Karpas-422 (cell line): ENCODE measurements at places on chromosomes 3 and 15. TPM values are rescaled to one million over a fixed set of nuclear protein-coding genes. Genes with fewer than 3 reads are reported as not detected.
A peak's percentile ranks its signal among the peaks of the same experiment; 100 is the strongest.

PHLDB2 gene
- 1.7 and 2.1 TPM in 2 replicates for total RNA-seq

STRIT1 gene
- total RNA-seq, result not detected in 2 replicates

TTLL3 gene
- total RNA-seq, result 79.3 and 84.6 TPM in 2 replicates

DNA sequence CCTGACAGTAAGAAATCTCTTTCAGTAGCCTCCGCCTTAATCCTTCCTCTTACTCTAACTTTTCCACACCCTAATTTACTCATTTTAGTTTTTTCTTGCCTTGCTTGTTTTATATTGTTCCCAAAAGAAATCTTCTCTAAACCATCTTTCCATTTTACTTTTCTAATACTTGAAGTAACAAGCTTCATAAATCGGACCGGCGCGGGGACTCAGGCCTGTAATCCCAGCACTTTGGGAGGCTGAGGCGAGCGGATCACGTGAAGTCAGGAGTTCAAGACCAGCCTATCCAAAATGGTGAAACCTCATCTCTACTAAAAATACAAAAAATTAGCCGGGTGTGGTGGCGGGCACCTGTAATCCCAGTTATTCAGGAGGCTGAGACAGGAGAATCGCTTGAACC is 17.3 kb downstream of the ZNF148 start:
- peak overlapping the region; percentile 74 for H3K27ac ChIP-seq
- H3K27me3 ChIP-seq, result no peaks in the 10 kb centered on the region
- peaks cover 70% of the 10 kb centered on the region for H3K4me1 ChIP-seq
- H3K36me3 ChIP-seq, result no peaks in the 10 kb centered on the region

ZFAND6 gene
- 114 and 174 TPM in 2 replicates for total RNA-seq

FEZF2 gene
- not detected in 2 replicates for total RNA-seq
